Mesothelial cell of epicardium (in vitro differentiated cells): ENCODE measurements at places on chromosomes 7 and 10.

GRCh38 chr7:36395171-36395894 is 5.7 kb downstream of the ANLN start:
- no peak for DNase-seq

DNA sequence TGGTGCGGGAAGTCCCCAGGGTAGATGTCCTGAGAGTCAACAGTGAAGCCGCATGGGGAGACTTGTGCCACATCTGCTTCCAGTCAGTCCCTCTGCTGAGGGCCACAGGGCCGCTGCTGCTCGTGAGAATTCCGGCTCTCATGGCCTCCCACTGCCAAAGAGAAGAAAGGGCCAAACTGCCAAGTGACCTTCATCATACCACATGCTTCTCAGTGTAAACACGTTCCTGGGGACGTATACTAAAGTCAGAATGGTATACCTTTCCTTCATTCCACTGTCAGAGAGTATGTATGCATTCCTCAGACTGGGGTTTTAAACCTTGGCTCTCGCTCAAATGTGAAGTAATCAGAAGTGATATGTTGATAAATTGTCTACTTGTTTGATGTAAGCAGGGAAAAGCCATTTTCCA is 52.8 kb upstream of the SEC61G start:
- DNase-seq = no peak

- DNase-seq = no peak
Measured at GRCh38 chr7:20211376-20211775, 5.8 kb downstream of the MACC1 start.

GRCh38 chr10:121525251-121526134 is 72.8 kb downstream of the FGFR2 start:
- no peak for DNase-seq

DNA sequence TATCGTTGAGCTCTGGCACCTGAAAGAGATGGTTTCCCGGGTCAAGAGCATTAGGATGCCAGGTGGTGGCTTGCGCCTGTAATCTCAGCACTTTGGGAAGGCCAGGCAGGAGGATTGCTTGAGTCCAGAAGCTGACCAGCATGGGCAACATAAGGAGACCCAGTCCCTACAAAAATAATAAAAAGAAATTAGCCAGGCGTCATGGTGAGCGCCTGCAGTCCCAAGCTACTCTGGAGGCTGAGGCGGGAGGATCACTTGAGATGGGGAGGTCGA is 6.1 kb upstream of the KCP start:
- no peak for DNase-seq

- DNase-seq = no peak
Measured at GRCh38 chr7:102080019-102080433, 206.6 kb upstream of the SH2B2 start.

DNA sequence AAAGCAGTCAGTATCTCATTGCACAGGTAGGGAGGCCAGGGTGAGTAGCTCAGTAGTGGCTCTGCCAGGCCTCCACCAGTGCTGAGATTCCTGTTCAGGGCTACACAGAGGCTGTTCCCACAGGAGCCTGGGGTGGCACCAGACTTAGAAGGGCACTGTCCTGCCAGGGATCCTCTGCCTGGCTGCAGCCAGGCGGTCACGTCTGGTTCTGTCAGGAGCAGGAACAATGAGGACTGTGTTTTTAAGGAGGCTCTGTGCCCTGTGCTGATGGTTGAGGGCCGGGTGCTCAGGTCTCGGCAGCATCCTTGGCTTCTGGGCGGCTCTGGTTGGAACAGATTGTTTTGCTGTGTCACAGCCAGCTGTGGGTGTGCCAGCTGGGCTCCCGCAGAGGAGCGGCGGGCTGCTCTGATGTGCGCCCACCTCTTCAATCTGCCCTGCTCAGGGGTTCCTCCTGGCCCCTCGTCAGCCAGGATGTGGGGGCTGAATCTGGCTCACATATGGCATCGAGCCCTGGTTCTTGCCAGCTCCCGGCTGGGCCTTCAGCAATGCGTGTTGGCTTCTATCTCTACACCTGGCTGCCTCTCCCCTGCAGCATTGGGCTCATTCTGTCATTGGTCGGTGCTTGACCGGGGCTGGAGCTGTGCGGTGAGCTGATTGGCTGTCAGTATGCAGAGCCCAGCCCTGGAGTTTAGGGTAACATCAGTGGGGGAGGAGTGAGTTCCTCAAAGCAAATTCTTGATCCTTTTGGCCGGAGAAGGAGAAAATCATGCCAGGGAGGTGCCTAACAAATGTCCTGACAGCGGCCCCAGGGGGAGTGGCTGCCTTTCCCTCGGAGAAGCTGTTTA is 41.2 kb downstream of the TACR2 start:
- no peak for DNase-seq

GRCh38 chr7:99693427-99694200 is 13.8 kb upstream of the CYP3A5 start:
- DNase-seq = peak; percentile 31

GRCh38 chr10:124285587-124286527 is 132.9 kb downstream of the OAT start:
- no peak for DNase-seq

DNA sequence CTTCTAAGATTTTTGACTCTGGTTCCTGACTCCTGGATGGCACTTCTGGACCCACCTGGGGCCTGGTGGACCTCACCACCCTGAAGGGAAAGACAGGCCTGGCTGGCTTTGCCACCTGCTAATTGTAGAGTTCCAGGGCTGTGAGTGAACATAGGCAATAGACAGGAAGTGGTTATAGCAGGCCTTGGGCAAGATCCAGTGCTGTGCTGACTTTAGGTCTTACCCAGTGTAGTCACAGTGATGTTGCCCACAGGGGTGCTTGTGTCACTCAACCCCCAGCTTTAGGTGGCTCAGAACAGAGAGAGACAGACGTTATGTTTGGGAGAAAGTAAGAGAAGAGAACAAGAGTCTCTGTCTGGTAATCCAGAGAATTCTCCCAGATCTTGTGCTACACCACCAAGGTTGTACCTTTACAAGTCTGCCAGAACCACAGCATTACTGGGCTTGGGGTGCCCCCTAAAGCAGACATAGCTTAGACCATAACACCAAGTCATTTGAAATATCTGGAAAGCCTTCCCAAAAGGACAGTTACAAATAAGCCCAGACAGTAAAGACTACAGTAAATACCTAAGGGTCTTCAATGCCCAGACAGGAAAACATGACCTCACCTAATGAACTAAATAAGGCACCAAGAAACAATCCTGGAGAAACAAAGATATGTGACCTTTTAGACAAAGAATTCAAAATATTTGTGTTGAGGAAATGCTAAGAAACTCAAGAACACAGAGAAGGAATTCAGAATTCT is 303.4 kb downstream of the PCLO start:
- no peak for DNase-seq

GRCh38 chr7:46153951-46154787 is 233.1 kb upstream of the IGFBP3 start:
- DNase-seq = no peak

DNA sequence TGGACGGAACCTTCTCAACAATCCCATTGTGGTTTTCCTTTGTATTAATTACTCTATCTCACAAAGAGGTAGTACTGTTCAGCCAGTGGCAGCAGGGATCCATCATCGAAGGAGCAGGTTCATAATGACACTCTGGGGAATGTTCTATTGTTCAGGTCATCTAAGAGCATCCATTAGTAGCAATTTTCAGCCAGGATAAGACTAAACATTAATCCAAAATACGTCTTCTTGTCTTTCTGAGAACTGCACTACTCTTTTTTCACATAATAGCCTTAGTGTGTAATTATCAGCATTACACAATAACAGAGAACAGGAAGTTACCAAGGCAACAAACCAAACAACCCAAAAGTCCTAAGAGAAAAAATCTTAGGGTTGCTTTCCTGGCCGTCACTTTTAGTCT is 259.5 kb upstream of the VWC2 start:
- no peak for DNase-seq

DNA sequence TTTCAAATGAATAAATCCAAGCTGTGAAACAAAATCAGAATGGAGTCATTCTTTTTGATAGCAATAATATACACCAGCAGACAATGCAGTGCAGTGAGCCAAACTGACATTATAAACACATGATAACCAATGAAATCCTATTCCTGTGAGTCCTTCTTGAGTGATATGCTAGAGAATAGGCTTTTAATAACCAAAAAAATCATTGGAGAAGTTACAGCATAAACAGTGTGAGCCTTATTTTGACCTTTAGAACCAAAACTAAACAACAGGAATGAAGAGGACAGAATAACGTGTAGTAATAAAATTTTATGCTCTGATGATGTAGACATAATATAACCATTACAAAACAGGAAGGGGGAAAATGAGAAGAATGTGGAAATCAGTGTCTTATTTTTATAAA is 8.7 kb downstream of the HUS1 start:
- no peak for DNase-seq

DNA sequence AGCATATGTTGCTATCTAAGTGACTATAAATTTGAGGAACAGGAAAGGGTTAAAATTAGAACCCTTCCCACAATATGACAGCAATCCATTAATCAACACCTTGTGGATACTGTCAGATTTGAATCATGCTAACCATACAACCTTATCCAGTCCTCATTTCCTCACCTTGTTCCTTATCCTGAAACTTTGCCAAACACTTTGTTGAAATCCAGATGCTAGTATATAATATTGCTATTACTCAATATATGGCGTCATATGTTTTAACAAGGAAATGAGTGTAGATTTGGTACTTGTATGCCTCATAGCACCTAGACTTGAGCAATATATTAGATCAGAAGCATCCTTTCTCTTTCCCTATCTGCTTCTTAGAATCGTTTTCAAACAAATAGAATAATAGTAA is 66.3 kb upstream of the SLC25A13 start:
- DNase-seq = no peak

GRCh38 chr10:28432210-28432676 is 100.7 kb upstream of the WAC start:
- DNase-seq = no peak

- no peak for DNase-seq
Measured at GRCh38 chr7:45203936-45204445, 46.4 kb downstream of the RAMP3 start.

DNA sequence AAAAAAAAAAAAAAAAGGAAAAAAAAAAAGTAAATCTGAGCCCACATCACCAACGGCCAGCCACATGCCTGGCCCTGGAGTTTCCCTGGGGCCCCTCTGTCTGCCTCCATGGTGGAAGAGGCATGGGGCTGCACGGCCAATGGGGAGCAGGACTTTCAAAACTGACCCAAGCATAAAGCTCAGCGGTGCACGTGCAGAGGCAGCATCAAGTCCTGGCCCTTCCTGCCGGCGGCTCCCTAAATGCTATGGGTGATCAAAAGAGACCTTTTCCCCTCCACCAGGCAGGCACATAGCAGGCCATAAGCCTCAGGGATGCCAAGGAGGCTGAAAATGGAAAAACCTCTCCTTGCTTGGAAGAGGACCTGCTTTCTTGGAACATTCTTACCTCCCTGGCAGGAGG is 94.3 kb downstream of the OAT start:
- DNase-seq = peak; percentile 10

- no peak for DNase-seq
Measured at GRCh38 chr10:76192694-76193320, 761.4 kb downstream of the LRMDA start.

DNA sequence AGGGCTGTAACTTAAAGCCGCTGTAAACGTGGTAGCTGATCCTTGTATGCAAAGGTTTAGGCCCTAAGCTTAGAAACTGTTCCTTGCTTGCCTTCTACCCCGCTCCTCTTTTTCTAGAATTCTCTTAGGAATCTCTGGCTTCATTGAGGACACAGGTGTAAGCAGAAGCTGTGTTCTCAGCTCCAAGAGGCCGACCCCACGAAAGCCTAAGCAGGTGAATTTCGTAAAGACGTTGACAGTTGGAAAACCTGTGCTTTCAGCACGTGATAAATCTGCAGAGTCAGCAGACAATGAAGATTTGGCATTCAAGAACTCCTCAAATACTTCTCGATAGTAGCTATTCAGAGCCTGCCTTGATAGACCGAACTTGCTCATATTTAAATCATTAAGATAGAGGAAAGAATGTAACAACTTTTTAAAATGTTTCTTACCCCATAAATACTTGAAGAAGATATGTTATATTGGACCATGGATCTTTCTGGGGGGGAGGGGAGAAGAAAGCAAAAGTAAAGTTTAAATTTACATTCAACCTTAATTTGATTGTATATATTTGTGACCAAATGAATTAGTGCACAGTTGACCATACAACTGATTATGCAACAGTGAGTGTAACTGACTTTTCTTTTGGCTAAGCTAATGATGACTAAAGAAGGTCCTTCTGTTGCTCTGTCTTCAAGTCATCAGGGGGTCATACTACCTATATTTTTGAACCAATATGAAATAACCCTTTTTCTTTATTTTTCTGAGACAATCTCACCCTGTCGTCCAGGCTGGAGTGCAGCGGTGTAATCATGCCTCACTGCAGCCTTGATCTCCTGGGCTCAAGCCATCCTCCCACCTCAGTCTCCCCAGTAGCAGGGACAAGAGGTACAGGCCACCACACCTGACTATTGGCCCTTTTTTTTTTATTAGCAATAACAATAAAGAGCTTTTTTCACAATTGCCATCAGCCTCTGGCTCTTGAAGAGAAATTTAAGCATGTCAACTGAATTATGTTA is 1.2 kb upstream of the GDI2 start:
- no peak for DNase-seq

DNA sequence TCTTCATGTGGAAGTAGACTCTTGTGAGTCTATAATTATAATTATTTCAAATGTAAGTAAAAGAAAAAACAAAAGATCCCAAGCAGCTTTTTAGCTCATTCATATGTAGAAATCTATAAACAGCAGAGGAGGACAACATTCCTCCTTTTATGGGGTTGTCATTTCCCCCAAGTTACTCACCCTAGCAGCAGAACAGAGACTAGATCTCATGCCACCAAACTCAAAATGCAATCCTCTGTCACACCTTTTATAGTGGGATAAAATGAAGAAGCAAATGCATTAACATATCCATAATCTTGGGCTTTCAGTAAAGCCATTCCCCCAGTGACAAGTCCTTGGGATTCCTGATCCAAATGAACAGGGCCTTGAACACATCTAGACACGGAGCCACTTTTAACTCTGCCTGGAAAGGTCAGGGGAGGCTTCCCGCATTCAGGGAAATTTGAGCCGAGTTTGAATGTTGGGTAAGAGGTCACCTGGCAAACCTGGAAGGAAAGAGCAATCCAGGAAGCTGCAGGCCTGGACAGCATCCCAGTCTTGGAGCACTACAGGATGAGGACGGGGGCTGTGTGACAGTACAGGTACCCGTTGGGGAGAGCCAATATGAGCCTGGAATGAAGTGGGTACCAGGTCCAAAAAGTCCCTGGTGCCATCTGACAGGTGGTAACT is 76.4 kb downstream of the DOCK4 start:
- DNase-seq = no peak

GRCh38 chr7:75738604-75738974 is at the start of gene HIP1:
TSS of gene HIP1 (minus strand) at chr7:75738941. CDS start at chr7:75738920, 21 bp downstream.
- no peak for DNase-seq
